Stimulated activated CD4-positive, alpha-beta T cell treated with anti-CD3 and anti-CD28 coated beads, Interleukin-1b, Interleukin-23, amount 100 ng/mL, for 1 hour (primary cell): ENCODE measurements at places on chromosomes 1 and 21.

GRCh38 chr1:99171184-99171813 lies 93.0 kb upstream of the PLPPR4 start:
- no peak for DNase-seq

DNA sequence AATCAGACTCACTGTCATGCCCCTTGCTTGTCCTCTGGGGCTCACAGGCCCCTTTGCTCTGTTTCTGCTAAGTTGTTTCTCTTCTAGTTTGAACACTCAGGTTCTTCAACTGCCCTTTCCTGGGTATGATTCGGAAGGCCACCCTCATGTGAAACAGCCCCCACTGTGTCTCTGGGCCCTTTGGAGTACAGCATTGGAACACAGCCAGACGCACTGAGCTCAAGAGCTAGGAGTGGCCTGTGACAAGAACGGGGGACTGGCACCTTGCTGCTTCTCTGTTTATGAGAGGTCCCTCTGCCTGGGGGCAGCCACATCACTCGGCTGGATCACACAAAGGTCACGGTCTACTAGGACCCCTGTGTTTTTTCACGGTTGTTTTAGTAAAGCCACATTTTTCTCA lies 114.4 kb upstream of the ZC3H12A start:
- no peak for DNase-seq

GRCh38 chr1:205374210-205375078 lies 17.7 kb upstream of the KLHDC8A start:
- no peak for DNase-seq

DNA sequence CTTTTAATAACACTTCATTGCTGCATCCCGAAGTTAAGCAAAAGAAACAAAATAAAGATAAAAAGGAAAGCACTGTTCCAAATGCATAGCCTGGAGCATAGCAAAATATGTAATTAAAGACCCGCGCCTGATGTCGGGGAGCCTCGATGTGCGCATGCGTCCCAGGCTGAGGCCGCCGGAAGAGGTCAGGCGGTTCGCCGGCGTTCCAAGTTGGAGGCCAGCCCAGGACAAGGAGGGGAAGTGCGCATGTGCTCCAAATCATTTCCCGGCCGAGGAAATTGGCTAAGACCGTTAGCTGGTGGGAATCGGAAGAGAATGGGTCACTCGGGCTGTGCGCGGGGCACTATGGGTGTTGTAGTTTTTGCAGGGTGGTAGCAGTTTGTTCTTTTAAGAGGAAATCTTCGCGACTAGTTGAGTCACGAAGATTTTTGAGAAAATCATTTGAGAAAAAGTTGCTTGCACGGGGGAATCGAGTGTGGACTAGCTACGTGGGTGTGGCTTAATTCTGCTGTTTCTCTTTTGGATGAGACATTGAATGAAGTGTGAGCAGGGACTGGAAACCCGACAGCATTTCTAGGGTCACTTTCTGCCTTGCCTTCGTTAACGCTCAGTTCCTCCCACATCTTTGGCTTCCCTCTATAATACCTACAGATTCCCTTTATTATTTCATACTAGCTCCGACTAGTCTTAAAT lies 31.0 kb upstream of the CD1D start:
- DNase-seq, result peak; percentile 9

DNA sequence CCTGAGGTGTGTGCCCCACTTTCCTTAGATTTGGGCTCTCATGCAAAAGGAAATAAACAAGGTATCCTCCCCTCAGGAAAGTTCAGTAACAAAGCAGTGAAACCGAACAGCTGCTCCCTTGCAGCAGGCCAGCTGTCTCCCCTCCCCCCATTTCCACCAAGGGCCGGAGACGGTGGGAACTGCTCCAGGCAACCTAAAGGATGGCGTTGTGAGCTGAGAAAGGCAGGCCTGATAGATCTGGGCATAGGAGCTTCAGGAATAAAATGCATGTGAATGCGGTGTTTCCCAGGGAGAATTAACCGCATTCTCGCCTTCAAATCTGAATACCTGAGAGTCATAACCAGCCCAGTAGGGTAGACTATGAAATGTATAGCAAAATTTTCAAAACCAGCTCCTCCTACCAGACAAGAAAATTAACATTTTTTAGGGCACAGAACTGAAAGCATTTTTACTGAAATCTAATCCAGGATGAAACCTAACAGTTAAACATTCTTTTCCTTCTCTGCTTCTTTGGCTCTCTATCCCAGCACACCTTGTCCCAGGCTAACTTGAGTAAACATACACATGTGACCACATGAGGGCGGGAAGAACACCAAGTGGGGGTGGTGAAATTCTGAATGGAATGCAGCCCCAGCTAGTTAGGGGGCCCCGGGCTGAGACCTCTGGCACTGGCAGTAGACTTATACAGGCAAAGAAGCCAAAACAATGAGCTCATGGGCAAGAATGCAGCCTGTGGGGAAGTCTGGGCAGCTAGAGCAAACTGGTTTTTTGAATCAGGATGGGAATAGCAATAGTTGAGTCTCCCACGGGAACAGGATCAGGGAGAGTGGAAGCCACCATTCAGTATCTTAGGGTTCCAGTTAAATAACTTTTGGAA lies 11.5 kb downstream of the MCL1 start:
- no peak for DNase-seq

- DNase-seq, result peak; percentile 26
Observed at GRCh38 chr1:84772428-84772943, 82.2 kb upstream of the SSX2IP start.

DNA sequence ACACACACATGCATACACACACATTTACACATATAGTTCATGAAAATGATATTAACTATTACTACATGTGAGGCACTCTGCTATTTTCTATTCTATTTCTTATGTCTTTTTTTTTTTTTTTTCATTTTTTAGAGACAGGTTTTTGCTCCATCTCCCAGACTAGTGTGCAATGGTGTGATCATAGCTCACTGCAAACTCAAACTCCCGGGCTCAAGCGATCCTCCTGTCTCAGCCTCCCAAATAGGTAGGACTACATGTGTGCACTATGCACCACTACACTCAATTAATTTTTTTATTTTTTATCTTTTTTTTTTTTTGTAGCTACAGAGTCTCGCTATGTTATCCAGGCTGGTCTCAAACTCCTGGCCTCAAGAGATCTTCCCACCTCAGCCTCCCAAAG lies 48.8 kb upstream of the RAB4A start:
- no peak for DNase-seq

DNA sequence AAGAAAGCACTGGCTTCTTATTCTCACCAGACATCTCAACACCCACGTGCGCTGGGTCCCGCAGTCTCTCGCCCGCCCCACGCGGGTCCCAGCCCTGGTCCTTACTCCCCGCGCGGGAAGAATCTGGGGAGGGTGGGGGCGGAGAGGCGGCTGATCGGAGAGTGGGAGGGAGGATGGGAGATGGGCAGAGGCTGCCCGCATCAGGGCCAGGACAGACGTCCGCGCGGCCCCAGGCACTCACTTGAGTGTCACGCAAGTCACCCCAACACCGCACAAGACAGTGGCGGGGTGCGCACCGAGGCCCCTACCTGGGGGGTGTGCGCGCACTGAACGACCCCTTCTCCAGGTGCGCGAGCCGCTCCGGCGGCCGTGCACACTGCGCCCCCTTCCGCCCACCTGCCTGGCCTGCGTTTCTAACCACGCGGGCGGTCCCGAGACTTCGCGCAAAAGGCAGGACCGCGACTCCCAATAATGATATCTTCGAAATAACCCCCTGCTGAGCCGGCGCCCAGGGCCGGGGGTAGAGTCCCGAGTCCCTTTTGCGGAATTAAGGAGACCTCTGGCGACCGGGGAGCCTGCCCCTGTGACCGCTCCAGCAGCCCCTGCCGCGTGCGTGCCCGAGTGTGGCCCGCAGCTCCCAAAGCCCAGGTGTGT lies 6.0 kb upstream of the SIM2 start:
- DNase-seq, result no peak

GRCh38 chr1:230842801-230843200 lies 25.5 kb downstream of the C1orf198 start:
- no peak for DNase-seq

- no peak for DNase-seq
Observed at GRCh38 chr1:212454741-212455140, 22.0 kb downstream of the NENF start.

- no peak for DNase-seq
Observed at GRCh38 chr1:19413999-19414398, 71.3 kb downstream of the CAPZB start.

GRCh38 chr1:246795906-246796694 lies 71.9 kb downstream of the SCCPDH start:
- DNase-seq, result no peak

- no peak for DNase-seq
Observed at GRCh38 chr1:234221601-234222000, 151.7 kb upstream of the COA6 start.

DNA sequence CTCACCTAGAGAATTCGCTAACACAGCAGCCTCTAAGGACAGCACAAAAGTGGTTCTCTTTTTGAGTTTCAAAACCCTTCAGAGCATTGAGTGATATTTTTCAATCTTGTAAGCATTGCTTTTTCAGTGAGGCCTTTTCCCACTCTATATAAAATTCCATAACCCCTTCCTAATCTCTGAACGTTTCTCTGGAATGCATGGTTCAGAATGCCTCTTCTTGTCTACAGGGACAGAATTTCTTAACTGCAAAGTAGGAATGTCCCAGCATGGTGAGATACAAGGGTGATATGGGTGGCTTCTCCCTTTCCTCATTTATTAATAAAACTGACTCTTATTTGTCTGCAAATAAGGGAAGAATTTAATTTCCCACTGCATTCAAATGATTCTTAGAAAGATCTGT lies 377.9 kb downstream of the LTN1 start:
- DNase-seq, result no peak

DNA sequence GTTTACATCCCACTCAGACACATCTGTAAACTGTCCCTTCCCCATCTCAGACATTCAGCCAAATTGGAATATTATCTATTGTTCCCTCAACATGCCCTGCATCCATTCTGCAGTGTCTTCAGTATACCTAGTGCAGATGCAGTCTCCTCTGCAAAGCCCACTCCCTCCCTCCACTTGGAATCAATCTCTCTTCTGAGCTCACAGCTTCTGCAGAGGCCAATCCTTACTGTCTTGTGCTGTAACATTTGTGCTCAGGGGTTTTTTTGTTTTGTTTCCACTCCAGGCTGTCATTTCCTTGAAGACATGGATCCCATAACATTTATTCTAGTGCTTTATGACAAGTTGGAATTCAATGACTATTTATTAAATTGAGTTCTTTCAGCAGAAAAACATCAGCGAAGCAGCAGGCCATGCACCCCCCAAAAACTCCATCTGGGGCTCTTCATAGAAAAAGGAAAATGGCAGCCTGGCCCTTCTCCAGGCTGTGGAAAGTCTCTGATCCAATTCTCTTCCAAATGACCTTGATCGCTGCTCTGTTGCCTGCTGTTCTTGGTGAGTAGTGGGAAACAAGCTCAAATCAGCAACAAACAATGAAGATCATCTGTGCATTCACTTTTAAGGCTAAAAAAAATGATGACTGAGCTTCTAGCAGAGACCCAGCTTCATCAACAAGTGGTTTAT lies 8.7 kb downstream of the C4BPA start:
- no peak for DNase-seq

GRCh38 chr1:78284354-78284753 lies 206.4 kb upstream of the PTGFR start:
- DNase-seq, result no peak

GRCh38 chr1:164524810-164525209 lies 34.2 kb upstream of the PBX1 start:
- no peak for DNase-seq

GRCh38 chr1:90534663-90535295 lies 182.3 kb downstream of the BARHL2 start:
- no peak for DNase-seq

DNA sequence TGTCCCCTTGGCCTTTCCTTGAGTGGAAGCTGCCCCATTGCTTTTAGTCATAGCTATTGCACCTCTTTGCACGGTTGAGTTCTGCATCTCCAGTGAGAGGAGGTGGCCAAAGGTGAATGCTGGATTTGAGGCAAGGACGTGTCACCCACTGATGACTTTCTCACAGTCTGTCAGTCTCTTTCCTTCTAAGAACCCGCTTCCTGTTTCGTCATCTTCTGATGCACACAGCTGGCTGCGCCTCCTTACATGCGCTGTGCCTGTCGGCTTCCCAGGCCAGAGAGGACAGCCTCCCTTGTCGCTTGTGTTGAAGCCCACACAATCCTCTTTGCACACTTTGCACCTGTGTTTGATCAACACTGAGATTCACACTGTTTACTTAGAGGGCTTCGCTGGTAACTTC lies 41.8 kb upstream of the PWP2 start:
- peak; percentile 45 for DNase-seq

- peak; percentile 50 for DNase-seq
Observed at GRCh38 chr1:228664399-228664914, 70.8 kb upstream of the RHOU start.

GRCh38 chr1:231353086-231353485 lies 15.0 kb downstream of the SPRTN start:
- DNase-seq, result no peak

- no peak for DNase-seq
Observed at GRCh38 chr1:204493984-204494280, 673 bp downstream of the PIK3C2B start.

DNA sequence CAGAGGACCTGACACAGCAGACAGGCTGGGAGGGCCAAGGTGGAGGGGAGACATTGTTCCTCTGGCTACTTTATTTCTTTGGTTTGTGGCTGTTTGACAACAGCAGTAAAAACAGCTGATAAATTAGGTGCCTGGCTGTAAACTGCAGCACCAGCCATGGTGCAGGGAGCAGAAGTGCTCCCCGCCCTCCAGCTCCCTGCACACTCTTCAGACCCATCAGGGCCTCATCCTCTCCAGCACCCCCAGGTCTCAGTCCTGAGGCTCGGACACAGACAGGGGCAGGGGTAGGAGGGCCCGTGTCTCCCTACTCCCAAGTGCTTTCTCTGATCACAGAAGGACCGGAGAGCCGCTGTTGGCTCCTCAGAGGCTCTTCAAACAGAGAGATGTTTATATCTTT lies 17.7 kb upstream of the LRRN2 start:
- DNase-seq, result no peak

DNA sequence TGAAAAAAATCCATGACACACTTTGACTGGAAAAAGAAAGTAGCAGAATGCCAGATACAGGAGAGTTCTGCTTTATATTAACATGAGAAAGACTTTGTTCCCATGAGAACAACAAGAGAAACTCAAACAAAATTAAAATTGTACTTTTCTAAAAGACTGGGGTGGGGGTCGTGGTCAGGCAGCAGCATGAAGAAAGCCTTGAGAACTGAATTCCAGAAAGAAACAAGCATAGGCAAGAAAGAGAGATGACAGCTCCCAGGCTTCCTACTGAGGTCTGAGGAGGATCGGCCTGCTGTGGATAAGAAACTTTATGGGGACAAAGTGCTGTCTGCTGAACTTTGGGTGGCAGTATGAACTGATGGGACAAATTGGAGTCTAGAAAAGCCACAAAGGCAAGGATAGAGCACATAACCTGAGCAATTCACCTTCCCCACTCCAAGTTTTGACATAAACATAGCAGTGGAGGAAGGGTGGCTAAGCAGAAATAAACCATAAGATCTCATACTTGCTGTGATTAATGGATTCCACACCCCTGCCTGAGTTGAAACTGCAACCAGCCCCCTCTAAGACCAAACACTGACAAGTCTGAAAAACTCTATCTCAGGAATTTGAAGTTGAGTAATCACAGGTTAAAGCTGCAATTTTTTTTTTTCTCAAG lies 43.7 kb downstream of the COL6A1 start:
- DNase-seq, result no peak
